ENCODE measurements at places on chromosomes 2 and 18.

- DNase-seq, result no peak
Observed at GRCh38 chr2:26582890-26583289, 58.3 kb downstream of the CIB4 start.

GRCh38 chr18:55534547-55534946 is 53.4 kb downstream of the TCF4 start:
- DNase-seq, result no peak

GRCh38 chr2:102081606-102082005 is 60.9 kb upstream of the IL1R1 start:
- no peak for DNase-seq

DNA sequence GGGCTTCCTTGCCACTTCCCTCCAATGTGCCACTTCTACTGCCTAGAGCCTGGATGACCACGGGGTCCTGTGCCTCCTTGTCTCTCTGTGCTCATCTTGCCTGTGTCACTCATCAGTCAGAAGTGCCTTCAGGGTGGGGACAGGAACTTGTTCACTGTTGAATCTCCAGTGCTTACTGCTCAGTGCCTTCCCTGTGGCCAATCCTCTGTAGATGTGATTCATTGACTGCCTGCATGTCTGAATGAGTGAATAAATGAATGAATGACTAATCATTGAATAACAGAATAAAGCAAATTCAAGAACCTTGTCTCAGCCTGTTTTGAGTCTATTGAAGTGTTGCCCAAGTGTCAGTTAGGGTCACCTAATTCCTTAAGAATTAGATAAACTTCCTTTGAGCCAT is 42.3 kb upstream of the FAM136A start:
- DNase-seq, result no peak

- DNase-seq, result no peak
Observed at GRCh38 chr2:25309402-25309801, 32.3 kb downstream of the DNMT3A start.

DNA sequence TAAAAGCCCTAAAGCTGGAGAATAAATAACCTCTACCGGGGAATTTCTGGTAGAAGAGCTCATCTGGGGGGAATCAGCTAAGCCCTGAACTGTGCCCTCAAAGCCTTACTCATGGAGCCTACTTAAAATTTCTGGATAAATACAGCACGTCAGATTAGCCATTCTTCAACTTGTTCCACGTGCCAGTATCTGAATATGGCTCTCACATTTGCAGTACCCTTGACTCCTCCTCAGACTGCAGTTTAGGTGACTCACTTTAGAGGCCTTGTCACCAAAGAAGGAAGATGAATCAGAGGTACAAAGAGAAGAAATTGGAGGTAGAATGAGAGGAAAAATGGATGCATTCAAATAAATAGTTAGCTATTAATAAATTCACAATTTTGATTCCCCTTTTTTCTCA is 34.6 kb upstream of the POTEC start:
- DNase-seq, result peak; percentile 6

GRCh38 chr2:195307751-195308150 is 349.3 kb upstream of the SLC39A10 start:
- no peak for DNase-seq

DNA sequence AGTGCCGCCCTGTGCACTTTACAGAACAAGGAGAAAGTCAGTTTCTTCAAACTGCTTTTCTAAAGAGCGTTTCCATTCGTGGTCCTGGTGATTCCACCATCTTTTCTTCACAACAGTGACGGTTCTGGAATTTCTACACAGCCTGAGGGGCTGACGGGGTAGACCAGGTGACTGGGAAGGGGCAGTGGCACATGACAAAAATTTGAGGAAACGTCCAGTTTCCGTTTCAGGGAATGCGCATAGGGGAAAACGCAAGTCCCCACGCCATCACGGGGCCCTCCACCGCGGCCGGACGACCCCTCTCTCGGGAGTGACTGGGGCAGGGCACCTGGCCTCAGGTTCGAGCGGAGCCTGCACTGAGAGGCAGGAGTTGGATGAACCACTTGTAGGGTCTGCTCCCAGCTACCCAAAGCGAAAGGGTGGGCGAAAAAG is 980 bp upstream of the SPTBN1 start:
- no peak for DNase-seq

DNA sequence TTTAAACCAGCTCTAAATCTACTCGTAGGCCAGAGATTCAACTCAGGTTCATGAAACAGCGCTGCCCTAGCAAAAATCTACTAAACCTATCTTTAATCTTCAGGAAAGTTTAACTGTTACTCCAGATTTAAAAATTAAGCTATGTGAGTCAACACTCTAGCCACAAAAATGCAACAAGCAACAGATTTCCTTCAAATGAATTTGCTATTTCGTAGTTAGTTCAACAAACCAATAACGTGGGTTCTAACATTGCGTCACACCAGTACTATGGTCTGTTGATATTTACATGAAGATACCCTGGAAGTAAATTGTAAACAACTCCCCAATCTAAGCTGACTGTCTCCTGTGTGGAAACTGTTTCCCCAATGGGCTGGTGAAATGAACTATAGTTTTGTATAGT is 71.2 kb downstream of the FIGN start:
- DNase-seq, result no peak

Measured in foreskin melanocyte (primary cell).